ENCODE measurements at places on chromosomes 6 and 20.

DNA sequence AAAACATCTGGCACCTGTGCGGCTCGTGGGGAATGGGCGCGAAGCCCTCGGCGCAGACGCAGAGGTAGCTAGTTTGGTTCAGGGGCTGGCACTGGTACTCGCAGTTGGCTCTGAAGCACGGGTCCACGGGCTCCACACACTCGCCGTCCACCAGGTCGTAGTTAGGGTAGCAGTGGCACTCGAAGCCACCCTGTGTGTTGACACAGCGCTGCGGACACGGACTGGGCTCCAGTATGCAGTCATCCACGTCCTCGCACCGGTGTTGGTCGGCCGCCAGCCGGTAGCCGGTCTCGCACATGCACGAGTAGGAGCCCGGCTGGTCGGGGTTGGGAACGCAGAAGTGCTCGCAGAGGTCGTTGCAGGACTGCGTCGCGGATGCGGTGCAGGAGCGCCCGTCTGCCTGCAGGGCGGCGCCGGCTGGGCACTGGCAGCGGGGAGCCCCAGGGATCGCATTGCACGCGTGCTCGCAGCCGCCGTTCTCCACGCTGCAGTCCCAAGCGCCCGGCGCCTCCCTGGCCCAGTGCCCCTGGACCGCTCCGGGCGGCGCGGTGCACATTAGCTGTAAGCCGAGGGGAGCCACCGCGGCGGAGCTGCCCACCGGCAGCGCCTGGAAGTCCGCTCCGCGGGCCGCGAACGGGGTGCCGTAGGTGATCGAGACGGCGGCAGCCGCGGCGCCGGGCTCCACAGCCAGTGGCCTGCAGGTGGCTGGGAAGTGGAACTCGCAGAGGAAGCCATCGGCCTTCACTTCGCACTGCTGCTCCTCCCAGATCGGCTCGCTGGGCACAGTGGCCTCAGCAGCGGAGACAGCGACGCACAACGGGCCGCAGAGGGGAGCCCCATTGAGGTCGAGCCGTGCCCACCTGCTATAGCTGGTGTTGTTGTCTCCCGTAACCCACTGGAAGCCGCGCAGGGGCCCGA lies 930 bp downstream of the THBD start:
- DNase-seq, result peak; percentile 72

DNA sequence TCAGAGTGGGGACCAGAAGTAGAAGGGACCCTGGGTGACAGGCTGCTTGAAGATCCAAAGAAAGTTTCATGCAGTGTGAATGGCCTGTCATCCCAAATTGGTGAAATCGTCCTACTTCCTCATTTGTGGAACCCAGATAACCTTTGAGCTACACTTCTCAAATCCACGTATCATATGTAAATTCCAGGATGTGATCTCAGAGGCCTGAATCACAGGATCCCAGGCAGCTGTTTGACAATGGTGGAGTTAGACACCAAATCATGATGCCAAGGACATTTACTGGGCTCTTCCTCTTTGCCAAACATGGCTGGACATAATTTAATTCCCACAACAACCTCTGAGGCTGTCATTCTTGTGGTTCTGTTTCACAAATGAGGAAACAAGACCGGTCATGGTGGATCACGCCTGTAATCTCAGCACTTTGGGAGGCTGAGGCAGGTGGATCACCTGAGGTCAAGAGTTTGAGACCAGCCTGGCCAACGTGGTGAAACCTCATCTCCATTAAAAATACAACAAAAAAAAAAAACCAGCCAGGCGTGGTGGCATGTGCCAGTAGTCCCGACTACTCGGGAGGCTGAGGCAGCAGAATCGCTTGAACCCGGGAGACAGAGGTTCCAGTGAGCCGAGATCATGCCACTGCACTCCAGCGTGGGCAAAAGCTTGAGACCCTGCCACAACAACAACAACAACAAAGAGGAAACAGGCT lies 39.9 kb upstream of the TTPAL start:
- DNase-seq, result no peak

DNA sequence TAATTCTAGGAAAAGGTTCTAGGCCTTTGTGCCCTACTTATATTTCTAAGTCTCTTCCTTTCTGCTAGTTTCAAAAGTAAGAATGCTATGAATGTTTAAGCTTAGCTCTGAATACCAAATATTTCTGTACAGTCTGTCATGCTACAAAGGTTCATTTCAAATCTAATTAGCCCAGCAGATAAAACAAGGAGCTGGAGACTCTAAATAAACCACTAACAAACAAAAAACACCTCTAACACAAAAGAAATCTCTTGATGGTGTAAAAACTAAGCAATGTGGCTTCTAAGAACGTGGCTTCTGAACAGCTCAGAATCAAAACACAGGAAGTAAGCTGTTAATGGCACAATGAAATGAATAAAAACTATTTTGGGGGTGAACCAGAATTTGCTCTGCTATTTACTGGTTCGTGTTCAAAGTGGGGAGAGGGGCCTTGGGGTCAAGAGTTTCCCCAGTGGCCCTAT lies 198.3 kb downstream of the BCAS1 start:
- DNase-seq, result no peak

- no peak for DNase-seq
Measured at GRCh38 chr20:42190084-42190483, 571.9 kb upstream of the CHD6 start.

GRCh38 chr6:168616816-168617765 lies 176.1 kb downstream of the SMOC2 start:
- no peak for DNase-seq

- peak; percentile 36 for DNase-seq
Measured at GRCh38 chr20:37958856-37959520, 56.1 kb downstream of the VSTM2L start.

DNA sequence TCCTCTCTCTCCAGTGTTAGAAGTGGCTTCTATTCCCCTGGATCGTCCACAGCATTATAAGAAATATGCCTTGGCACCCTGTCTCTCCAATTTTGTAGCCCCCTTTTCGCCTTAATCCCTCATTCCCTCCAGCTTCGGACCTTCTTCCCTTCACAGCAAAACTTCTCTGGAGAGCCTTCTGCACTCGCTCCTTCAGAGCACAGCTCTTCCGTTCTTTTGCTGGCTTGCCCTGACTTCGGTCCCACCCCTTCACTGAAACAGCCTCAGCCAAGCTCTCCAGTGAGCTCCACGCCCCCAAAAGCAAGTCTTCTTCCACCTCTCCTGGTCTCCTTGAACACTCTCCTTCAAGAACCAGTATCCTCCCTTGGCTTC lies 134.7 kb upstream of the RNF24 start:
- DNase-seq, result peak; percentile 49
